ENCODE measurements at places on chromosomes 16 and 17. TPM values are rescaled to one million over a fixed set of nuclear protein-coding genes. Genes with fewer than 3 reads are reported as not detected.

- DNase-seq: peak; percentile 91
Measured at GRCh38 chr17:50289991-50290702, 15.9 kb downstream of the TMEM92 start.

DNA sequence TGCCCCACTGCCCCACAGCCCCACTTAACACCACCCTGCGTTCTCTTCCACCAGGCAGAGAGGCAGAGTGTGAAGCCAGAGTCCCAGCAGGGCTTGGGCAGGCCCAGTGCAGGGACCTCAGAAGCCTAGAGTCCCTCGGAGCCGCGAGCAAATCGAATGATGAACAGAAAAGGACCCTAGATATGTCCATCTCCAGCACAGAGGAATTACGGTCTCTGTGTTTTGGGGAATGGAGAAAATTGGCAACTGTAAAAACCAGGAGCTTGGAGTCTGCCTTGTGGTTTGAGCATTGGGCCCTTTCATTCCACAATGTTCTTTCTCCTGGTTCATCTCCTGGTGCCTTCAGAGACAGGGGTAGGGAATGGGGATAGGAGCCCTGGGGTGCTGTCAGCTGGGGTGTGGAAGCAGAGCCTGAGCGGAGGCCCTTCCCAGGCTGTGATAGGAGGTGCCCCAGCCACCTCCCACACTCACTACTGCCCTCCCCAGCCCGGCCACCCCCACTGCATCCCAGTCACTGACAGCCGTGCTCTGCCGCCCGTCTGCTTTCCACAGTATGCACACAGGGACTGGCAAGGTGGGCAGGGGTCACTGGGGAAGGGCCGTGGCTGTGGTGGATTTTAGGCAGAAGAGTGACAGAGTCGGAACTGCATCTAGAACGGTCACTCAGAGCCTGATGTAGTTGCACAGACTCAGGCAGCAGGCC is 26.7 kb downstream of the TBX4 start:
- DNase-seq: no peak

DNA sequence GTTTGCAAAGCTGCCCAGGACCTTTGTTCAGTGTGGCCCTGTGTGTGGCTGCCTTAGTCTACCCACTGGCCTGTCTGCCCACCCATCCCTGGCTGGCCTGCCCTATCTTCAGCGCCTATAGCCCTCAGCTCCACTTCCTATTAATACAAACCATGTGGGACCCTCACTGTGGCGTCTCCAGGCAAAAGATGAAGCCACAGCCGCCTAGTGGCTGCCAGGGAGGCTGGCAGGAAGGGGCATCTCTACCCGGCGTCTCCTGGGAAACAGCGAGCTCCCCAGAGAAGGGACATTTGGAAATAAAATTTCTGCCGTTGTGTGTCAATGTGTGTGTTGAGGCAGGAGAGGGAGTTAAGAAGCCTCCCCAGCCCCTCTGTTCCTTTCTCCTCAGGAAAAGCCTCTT is 31.5 kb downstream of the NEUROD2 start:
- no peak for DNase-seq

DNA sequence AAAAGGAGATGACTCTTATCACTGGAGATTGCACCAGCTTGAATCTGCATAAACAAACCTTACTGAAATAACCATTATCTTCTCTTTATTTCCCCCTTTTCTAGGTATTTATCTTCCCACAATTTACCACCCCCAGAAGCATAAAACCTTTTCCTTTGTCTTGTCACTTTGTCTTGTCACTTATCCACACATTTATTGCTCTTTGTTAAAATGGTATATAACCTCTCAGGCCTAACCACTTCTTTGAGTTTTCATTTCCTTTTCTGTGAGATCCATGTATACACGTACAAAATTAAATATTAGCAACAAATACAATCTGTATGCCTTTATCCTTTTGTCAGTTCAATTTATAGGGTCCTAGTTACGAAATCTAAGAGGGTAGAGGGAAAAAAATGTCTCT is 122.9 kb downstream of the CACNG3 start:
- no peak for DNase-seq

DNA sequence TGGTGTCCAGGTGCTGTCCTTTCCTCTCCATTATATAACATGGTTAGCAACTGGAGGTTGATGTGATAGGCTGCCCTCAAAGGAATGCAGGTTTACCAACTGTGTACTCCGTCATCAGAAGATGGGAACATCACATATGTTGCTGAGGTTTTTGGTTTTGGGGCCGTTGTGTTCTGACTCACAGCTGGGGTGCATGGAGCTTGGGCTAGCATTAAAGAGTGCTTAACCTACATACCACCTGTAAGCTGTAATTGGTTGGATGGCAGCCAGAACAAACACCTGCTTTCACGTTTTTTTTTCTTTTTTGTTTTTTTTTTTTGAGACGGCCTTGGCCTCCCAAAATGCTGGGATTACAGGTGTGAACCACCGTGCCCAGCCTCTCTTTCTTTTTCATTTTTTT is 20.9 kb downstream of the TMEM11 start:
- no peak for DNase-seq

- no peak for DNase-seq
Measured at GRCh38 chr17:47287639-47288038, 34.0 kb downstream of the ITGB3 start.

DNA sequence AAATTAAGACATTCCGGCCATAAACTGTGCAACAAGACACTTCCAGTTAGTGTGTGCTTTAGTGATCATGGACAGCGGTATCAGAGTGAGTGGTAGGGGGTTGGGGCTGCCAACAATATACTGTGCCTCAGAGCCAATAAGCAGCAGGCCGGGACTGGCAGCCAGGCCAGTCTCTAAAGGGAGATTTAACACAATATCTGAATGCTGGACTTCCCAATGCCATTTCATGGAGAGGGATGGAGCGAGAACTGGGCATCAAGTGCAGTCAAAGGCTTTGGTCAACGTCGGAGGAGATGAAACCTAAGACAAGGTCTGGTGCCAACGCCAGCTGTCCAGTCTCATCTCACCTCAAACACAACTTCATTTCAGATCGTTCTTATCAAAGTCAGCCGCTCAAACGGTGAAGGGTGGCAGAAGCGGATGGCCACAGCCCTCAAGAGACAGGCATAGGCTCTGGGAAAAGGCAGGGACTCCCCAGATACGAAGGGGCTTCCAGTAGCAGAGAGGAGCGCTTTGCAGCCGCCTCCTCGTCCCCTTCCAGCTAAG is 935 bp downstream of the USP32 start:
- DNase-seq: peak; percentile 31

DNA sequence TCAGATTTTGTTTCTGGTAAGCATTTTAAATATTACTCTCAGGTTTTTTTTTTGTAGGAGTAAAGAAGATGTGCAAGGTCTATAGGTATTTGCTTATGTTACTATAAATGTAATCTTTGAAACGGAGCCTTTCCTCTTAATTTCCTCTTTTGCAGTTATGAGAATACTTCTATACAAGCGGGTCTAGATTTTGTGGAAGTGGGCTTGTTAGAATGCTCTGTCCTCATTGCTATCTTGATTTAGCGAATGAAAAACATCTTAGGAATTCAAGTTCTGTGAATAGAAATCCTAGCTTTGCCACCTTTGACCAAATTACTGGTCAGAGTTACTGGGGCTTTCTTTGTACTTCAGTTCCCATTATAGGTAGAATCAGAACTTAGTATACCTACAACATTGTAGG is 80.3 kb downstream of the EFCAB13 start:
- DNase-seq: no peak

DNA sequence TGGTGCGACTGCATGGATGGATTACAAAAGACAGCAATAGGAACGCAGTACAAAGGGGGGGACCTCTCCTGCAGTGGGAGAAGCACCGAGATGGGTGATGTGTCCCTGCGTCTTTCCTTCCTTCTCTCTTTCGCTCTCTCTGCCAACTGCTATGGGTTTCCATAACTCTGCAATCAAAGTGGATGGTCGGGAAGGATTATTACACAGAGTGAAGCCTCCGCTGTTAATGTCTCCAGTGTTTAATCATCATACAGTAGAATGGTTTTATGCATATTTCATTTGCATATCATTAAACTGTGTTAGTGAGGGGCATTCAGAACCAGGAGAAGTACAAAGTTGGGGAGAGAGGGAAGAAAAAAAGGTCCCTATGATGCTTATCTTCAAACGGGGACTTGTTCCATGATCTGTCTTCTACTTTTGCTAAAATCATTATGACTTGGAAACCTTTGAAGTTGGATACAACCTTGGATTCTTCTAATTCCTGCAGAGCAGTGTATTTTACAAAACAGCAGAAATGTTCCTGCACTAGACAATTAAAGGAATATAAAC is 255.9 kb upstream of the PMFBP1 start:
- no peak for DNase-seq

- DNase-seq: no peak
Measured at GRCh38 chr17:48754500-48755261, 26.1 kb upstream of the HOXB13 start.

- no peak for DNase-seq
Measured at GRCh38 chr16:69166221-69166833, 20.6 kb upstream of the SNTB2 start.

GRCh38 chr17:38967290-38967738 is at the start of gene FBXO47:
FBXO47 (minus strand) TSS chr17:38967403; CDS start chr17:38963025, 4,378 bp downstream.
- DNase-seq: peak; percentile 85

DNA sequence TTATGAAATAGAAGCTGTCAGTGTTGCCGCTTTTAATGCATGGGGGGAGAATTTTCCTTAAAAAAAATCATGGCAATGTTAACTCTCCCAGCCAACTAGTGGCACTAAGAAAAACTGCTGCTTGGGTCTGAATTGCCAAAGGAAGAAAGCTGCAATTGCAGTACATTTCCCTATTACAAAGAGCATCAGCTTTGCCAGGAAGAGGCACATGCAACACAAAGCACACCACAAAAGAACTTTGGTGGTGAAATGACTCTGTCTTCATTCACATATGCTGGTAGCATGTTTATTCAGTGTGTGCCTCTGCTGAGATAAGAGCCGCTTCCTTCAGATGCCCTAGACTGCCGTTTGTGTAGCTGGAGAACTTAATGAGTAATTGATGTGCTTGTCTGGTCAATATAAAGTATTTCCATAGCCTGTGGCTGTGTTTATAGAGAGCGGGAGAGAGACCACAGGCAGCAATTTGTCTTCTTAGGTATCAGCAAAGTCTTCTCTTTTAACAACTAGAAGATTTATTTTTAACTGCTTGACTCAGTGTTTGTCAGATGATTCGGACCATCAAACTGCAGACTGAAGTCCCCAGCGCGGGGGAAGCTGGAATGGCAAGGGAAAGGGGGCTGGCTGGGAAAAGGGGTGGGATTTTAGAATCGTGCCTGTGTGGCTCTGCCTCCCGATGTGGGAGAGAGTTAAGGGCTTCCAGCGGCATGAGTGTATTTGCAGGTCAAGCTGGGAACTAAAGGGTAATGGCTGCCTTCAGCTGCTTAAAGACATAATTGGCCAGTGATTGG is 115.1 kb downstream of the MRTFB start:
- peak; percentile 70 for DNase-seq

The KPNB1 gene
- 174 TPM for polyA plus RNA-seq

The CCL7 gene
- not detected for polyA plus RNA-seq

The CDR2L gene
- polyA plus RNA-seq: 8.7 TPM

The CCDC200 gene
- 4.5 TPM for polyA plus RNA-seq

Data from muscle of back (tissue), 13 donors.